ENCODE measurements at places on chromosomes 7 and 10.

GRCh38 chr7:157204134-157204533, 65.4 kb downstream of the UBE3C start:
- no peaks in the 10 kb centered on the region for H3K27me3 ChIP-seq
- peaks cover 16% of the 10 kb centered on the region for H3K36me3 ChIP-seq
- no peaks in the 10 kb centered on the region for H3K4me1 ChIP-seq
- no peak overlapping the region for H3K27ac ChIP-seq
- no peak overlapping the region for H3K4me3 ChIP-seq
- DNase-seq, result no peak

DNA sequence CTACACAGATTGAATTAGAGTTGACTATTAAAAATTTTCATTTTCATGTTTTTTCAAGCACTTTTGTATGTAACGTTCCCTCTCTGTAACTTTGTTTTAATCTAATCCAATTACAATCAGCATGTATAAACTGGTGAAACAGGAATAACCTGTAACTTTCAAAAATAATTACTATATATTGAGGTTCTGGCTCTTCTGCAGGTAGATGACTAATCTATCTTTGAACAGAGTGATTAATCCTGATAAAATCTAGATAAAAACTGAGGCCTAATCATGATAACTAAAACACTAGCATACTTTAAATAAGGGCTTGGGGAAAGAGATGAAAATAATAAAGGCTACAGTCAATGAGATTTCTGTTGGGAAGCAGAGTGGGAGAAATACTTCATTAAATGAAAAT, 101.6 kb upstream of the KCND2 start:
- H3K4me1 ChIP-seq, result no peaks in the 10 kb centered on the region
- H3K27me3 ChIP-seq, result no peaks in the 10 kb centered on the region
- no peak overlapping the region for H3K27ac ChIP-seq
- DNase-seq, result no peak
- no peak overlapping the region for H3K4me3 ChIP-seq

GRCh38 chr7:3598854-3599253, 297.8 kb downstream of the SDK1 start:
- no peaks in the 10 kb centered on the region for H3K36me3 ChIP-seq
- no peaks in the 10 kb centered on the region for H3K27me3 ChIP-seq
- H3K27ac ChIP-seq, result no peak overlapping the region

DNA sequence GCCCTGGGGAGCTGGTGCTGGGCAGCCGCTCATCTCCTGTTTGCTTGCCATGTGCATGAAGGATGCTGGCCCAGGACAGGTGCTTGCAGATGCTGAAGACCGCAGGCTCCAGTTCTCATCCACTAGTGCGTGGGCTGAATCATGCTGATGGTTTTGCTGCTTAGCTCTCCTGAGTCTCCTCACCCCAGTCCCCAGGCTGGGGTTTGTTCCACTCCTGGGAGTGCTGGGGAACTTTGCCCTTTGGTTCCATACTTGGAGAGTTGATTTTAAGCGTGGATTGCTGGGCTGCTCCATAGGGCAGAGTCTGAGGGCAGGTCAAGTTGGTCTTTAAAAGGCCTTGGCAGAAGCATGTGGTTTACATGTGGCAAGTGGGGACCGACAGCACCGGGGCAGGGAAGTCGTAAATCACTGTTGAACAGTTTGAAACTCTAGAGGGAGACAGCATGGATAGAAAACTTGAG, 9.1 kb downstream of the DYNC2I1 start:
- no peak overlapping the region for H3K4me3 ChIP-seq
- H3K27me3 ChIP-seq, result no peaks in the 10 kb centered on the region
- peaks cover 2% of the 10 kb centered on the region for H3K4me1 ChIP-seq
- H3K36me3 ChIP-seq, result no peaks in the 10 kb centered on the region
- DNase-seq, result no peak
- H3K27ac ChIP-seq, result no peak overlapping the region

DNA sequence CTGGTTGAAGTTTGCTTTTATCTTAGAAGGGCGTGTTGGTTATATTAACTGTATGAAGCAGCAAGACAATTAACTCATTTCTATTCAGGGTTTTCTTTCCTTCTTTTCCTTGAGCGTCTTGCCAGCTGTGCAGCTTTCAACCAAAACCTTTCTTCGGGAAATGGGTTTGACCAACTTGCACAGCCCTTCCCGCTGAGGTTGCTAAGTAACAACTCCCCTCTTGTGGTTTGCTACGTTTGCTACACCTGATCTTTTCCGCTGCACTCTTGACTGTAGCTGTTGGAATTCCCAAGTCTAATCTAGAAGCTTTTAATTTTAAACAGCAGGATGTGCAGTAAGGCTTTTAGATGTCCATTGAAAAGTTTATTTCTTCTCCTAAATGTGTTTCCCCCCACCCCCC, 116.9 kb downstream of the CDCA7L start:
- H3K4me3 ChIP-seq, result no peak overlapping the region
- no peak overlapping the region for H3K27ac ChIP-seq
- no peak for DNase-seq

DNA sequence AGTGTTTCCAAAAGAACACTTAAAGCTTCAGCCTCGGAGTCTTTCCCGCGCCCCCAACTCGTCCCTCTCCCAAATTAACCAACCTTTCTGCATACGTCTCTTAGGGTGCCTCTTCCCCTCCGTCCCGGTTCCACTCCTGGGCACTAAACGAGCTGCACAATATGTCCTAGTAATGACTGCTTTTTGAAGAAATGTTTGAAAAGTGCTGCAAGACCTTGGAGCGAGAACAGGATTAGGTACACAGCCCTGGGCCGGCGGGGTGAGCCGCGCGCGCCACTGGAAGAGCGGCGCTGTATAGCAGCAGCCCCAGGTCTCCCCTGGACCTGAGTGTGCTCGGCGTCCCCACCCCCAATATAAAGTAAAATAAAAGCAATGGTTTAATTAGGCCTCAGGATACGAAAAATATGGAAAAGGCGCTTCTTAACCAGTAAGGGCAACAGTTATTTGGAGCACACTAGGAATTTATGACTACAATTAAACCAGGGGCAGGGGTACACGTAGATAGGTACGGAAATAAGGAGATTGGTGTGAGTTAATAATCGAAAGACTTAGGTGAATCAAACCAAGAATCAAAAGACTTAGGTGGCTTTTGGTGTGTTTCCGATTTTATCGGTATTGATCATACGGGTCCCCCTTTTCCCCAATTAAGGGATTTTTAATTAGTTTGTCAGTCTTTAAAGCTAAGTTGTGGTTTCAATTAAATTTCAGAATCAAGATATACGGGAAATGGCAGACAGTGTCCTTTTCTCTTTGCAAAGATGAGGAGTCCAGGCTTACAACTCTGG, 1.9 kb downstream of the TET1 start:
- H3K4me1 ChIP-seq, result peaks cover 34% of the 10 kb centered on the region
- H3K36me3 ChIP-seq, result no peaks in the 10 kb centered on the region
- H3K27me3 ChIP-seq, result no peaks in the 10 kb centered on the region
- DNase-seq, result no peak
- peak overlapping the region; percentile 29 for H3K4me3 ChIP-seq

DNA sequence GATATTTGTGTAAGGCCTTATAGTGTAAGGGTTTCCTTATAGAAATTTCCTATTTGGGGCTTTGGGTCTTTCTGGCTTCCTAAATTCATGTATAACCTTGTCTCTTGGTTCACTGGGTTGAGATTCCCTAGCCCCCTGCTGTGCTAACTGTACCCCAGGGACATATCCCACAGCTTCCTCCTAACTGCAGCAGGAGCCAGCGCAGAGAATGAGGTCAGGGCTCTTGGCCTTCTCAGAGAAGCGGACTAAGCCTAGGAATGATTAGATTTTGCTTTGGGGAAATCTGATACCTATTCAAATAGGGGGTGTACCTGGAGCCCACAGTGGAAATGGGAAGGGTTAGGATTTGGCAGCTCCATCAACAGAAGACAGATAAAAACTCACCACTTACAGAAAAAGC, 138.1 kb upstream of the EFCAB10 start:
- no peaks in the 10 kb centered on the region for H3K4me1 ChIP-seq
- H3K4me3 ChIP-seq, result no peak overlapping the region
- H3K27ac ChIP-seq, result no peak overlapping the region
- no peak for DNase-seq
- H3K36me3 ChIP-seq, result no peaks in the 10 kb centered on the region

DNA sequence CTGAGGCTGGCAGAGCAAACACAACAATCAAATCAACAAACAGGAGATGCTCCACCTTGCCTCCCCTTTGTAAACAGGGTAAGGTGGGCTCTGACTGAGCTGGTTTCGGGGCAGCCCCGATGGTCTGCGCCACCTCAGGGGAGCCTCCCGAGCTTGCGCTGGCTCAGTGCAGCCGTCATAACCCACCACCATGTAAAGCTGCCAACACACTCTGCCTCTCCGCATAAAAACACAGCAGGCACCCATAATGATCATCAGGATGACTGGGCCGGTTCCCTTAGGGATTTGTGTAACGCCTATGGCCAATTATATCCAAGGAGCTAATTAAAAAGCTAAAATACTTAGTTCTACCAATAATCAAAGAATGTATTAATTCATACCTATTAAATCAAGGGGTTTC, 124.5 kb downstream of the PRPF18 start:
- no peak overlapping the region for H3K4me3 ChIP-seq
- no peak overlapping the region for H3K27ac ChIP-seq
- no peaks in the 10 kb centered on the region for H3K27me3 ChIP-seq

- H3K4me1 ChIP-seq, result peaks cover 6% of the 10 kb centered on the region
- H3K36me3 ChIP-seq, result peaks cover 12% of the 10 kb centered on the region
- no peaks in the 10 kb centered on the region for H3K27me3 ChIP-seq
- no peak overlapping the region for H3K4me3 ChIP-seq
- DNase-seq, result no peak
Observed at GRCh38 chr7:824081-824480, 8.2 kb upstream of the SUN1 start.

DNA sequence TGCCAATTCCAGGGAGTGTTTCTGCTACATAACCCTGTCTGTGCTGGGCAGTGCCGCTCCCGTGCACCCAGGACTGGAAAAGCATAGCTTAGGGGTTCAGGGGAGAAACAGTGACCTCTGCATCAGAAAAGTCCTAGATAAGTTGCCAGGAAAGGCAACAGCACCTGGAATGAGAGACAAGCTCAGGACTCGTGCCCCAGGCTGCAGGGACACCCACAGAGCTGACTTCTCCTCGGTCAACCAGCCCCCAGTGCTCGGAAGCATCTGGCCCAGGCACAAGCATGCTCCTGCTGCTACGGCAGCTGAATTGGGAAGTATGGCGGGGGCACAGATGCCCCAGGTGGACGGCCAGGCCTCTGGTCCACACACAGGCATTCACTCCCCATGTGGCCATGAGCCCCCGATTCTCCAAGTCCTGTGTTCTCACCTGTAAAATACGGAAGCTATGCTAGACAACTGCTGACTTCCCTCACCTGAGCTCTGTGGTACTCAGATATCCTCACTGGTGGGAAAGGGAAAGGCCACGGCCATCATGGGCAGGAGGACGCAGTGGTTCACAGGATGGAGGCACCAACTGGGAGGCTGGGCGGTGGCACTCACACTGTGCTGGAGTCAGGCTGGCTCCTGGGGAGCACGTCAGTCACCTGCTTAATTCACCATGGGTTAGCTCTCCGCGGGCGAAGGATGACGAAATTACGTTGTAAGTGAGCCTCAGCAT, 220.5 kb downstream of the PTPRN2 start:
- H3K36me3 ChIP-seq, result no peaks in the 10 kb centered on the region
- no peak overlapping the region for H3K27ac ChIP-seq
- peaks cover 53% of the 10 kb centered on the region for H3K27me3 ChIP-seq
- H3K4me3 ChIP-seq, result no peak overlapping the region
- no peaks in the 10 kb centered on the region for H3K4me1 ChIP-seq

GRCh38 chr7:108001764-108002725, 916 bp downstream of the LAMB1 start:
- no peaks in the 10 kb centered on the region for H3K36me3 ChIP-seq
- peak overlapping the region; percentile 51 for H3K4me3 ChIP-seq
- no peak overlapping the region for H3K27ac ChIP-seq
- 0 out of 2 replicates have a peak, but pooled peaks cover 3% of the 10 kb centered on the region for H3K27me3 ChIP-seq
- no peaks in the 10 kb centered on the region for H3K4me1 ChIP-seq

GRCh38 chr10:121305066-121305465, 293.2 kb downstream of the FGFR2 start:
- no peaks in the 10 kb centered on the region for H3K27me3 ChIP-seq
- no peak for DNase-seq
- H3K36me3 ChIP-seq, result no peaks in the 10 kb centered on the region
- peaks cover 2% of the 10 kb centered on the region for H3K4me1 ChIP-seq

GRCh38 chr7:38756521-38756920, 125.3 kb upstream of the AMPH start:
- H3K4me3 ChIP-seq, result no peak overlapping the region
- no peaks in the 10 kb centered on the region for H3K36me3 ChIP-seq
- H3K27ac ChIP-seq, result no peak overlapping the region
- H3K4me1 ChIP-seq, result no peaks in the 10 kb centered on the region
- no peaks in the 10 kb centered on the region for H3K27me3 ChIP-seq

GRCh38 chr10:63137306-63137705, 4.2 kb downstream of the NRBF2 start:
- DNase-seq, result no peak
- no peaks in the 10 kb centered on the region for H3K27me3 ChIP-seq
- no peaks in the 10 kb centered on the region for H3K36me3 ChIP-seq
- H3K4me1 ChIP-seq, result 0 out of 2 replicates have a peak, but pooled peaks cover 7% of the 10 kb centered on the region
- no peak overlapping the region for H3K4me3 ChIP-seq

GRCh38 chr7:99112979-99113378, 30.9 kb downstream of the SMURF1 start:
- H3K4me1 ChIP-seq, result peaks cover 11% of the 10 kb centered on the region
- no peaks in the 10 kb centered on the region for H3K27me3 ChIP-seq
- H3K4me3 ChIP-seq, result no peak overlapping the region
- no peaks in the 10 kb centered on the region for H3K36me3 ChIP-seq
- no peak for DNase-seq

- H3K36me3 ChIP-seq, result no peaks in the 10 kb centered on the region
- no peak overlapping the region for H3K4me3 ChIP-seq
- H3K27ac ChIP-seq, result no peak overlapping the region
- no peaks in the 10 kb centered on the region for H3K27me3 ChIP-seq
- no peaks in the 10 kb centered on the region for H3K4me1 ChIP-seq
- no peak for DNase-seq
Observed at GRCh38 chr7:139671967-139672366, 105.8 kb downstream of the HIPK2 start.

DNA sequence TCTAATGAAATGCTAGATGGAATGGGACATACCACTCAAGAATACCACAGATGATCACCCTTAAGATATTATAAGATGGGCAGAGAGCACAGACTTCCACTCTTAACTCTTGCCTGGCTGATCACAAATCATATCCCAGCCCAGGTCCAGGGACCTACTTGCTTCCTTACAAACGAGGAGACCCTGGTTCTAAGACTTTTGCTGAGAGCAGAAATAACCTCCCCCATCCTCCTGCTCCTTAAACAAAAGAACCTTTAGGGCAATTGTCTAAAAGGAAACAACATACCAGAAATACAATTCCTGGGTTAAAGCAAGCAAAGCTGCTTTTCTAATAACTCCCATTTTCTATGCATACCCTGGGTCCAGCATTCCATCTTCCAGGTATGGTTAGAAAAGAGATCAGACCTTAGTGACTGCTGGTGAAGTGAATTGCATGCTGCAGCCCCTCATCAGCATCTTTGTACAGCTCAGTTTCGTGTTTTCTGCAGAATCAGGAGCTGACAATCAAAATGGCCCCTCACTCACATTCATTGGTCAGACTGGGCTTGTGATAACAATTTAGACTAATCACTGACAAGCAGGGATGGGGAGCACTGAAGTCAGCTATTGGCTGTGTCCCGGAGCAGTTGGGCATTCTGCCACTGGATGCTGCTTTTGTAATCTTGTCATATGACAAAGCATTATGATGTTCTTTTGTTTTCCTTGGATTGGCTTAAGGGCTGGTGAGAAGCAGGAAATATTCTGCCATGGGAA, 14.6 kb downstream of the IFIT3 start:
- H3K27me3 ChIP-seq, result no peaks in the 10 kb centered on the region
- no peak overlapping the region for H3K27ac ChIP-seq
- DNase-seq, result no peak
- H3K36me3 ChIP-seq, result no peaks in the 10 kb centered on the region
- H3K4me3 ChIP-seq, result no peak overlapping the region

GRCh38 chr10:69315610-69316312, 37.5 kb downstream of the HK1 start:
- H3K27me3 ChIP-seq, result no peaks in the 10 kb centered on the region
- peaks cover 15% of the 10 kb centered on the region for H3K4me1 ChIP-seq
- H3K36me3 ChIP-seq, result no peaks in the 10 kb centered on the region
- H3K4me3 ChIP-seq, result no peak overlapping the region
